Activated gamma-delta T cell (primary cell): ENCODE measurements at places on chromosomes 1 and 21.

DNA sequence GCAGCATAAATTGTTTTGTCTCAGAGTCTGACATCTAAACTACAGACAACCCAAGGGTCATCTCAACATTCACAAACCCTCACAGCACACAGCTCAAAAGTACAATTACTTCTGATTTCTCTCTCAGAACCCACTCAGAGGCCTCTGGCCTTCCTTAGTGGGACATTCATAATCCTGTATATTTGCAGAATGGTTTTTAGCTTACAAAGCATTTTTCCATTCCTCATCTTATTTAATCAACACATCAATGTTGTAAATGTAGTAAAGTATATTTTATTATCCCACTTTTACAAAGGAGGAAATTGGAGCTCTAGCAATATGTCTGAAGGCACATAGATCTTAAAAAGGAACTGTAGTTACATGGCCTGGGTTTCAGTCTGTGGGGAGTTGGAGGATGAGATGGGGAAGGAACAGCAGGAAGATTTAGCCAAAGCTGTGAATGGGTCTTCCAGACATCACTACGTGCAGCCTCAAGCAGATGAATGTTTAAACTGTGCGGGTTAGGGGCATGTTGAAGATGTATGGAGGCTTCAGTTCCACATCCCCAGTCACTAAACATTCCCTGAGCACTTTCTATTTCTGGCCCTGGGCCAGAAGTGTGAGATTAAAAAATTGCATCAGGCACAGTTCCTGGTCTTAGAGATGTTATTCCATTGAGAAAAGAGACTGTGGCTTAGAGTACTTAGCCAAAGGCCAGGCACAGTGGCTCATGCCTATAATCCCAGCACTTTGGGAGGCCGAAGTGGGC is 13.3 kb downstream of the AKNAD1 start:
- no peak for DNase-seq

GRCh38 chr1:115526900-115527299 is 114.9 kb upstream of the VANGL1 start:
- no peak for DNase-seq

DNA sequence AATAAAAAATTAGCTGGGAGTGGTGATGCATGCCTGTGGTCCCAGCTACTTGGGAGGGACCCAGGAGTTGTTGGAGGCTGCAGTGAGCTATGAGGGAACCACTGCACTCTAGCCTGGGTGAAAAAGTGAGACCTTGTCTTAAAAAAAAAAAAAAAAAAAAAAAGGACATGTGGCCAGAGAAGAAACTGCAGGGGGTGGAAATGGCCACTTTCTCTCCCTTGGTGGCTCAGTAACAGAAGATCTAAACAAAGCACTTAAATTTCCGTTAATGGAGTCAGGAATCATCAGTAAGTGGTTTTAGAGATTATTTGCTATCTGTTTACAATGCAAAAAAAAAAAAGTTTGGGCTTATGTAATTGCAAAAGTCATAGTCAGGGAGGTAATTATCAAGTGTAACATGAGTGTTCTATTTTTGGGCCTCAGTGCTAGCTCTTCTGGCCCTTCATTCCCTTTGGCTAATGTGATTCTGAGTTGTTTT is 19.3 kb upstream of the OPRD1 start:
- DNase-seq, result no peak

GRCh38 chr1:232890340-232890943 is 60.0 kb upstream of the NTPCR start:
- no peak for DNase-seq

DNA sequence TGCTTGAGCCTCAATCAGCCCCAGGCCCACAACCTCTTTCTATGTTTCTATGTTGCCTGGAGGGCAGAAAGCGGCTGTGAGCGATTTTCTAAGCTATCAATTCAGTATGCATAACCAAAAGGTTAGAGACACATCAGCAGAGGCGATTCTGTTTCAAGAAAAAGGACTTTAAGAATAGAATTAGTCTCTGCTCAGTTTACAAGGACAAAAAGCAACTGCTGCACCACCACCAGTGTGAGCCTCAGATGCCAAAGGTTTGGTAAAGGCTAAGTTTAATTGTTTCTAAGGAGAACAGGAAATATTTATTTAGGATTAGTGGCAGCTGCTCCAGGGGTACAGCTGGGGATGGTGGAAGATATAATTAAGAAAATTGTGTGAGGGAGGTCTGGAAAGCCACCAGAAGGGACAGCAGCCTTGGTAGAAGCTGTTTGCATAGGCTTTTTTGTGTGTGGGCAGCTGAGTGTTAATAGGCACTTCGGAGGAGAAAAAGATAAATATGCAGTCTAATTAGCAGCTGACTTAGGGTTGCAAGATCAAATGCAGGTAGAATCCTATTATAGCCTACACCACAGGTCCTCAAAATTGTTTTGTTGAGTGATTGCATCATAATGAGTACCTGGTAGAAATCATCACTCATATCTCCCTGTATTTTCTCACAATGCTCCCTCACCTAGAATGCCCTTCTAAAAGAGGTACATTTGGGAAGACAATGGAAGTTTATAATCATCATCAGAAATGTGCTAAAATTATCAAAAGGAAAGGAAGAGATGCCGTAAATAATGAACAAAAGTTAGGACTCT is 35.8 kb downstream of the ZC3H11B start:
- DNase-seq, result no peak

GRCh38 chr1:201093561-201093960 is 18.7 kb downstream of the CACNA1S start:
- DNase-seq, result no peak

DNA sequence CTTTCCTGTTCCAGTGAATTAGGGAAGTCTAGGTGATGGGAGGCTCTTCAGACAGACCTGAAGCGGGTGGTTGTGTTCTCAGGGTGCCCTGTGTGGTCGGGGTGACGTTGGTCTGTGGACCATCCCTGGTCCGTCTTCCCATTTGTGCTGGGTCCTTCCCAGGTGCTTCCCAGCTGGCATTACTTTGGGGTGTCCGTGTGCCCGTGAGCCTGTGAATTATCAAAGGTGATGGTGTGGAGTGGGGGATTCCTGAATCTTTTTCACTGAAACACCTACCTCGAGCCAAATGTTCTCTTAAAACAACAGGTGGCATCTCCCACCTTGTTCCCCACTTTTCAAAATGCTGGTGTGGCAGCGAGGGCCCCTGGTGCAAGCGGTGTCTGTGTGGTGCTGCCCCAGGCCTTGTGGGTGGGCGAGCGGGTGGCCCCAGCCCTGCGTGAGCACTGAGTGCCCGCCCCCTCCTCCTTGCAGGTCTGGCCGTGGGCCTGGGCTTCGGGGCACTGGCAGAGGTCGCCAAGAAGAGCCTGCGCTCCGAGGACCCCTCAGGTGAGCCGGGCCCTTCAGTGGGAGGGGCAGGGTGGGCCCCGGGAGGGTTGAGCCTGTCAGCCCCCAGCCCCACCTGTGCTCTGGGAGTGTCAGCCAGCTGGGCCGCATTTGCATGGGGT is 37.0 kb downstream of the COQ8A start:
- DNase-seq, result no peak

DNA sequence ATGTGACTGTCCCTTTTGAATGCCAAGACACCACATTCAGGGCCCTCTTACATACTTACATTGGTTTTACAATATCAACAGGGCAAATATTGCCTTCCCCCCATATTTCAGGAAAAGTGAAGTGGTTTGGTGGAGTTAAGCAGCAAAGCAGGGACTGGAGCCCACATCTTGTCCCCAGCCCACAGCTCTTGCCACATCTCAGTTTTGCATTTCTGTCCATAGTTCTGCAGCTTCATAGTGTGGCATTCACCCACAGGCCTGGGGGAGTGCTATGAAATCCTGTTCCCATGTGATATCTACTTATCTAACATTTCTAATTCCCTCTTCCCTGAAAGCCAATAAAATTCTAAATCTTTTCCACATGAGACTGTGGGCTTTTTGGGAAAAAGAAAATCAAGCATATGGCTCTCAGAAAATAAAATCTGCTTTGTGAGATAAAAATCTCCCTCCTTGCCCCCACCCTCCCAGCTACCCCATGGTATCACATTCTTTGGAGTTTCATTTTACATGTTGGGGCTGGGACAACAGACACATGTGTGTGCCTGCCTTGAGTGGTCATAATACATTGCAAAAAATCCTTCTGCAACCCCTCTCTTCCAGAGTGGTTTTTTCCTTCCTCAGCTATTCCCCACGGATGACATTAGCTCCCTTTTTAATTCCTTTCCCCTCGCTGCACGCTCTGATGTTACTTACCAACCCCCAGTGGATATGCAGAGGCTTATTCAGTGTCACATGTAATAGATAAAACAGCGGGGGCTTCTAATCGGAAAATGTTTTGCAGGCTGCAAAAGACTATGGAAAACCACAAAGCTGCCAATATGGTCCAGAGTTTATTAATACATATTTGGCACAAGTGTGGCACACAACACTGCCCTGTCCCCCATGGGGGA is 20.5 kb upstream of the CD2 start:
- no peak for DNase-seq

DNA sequence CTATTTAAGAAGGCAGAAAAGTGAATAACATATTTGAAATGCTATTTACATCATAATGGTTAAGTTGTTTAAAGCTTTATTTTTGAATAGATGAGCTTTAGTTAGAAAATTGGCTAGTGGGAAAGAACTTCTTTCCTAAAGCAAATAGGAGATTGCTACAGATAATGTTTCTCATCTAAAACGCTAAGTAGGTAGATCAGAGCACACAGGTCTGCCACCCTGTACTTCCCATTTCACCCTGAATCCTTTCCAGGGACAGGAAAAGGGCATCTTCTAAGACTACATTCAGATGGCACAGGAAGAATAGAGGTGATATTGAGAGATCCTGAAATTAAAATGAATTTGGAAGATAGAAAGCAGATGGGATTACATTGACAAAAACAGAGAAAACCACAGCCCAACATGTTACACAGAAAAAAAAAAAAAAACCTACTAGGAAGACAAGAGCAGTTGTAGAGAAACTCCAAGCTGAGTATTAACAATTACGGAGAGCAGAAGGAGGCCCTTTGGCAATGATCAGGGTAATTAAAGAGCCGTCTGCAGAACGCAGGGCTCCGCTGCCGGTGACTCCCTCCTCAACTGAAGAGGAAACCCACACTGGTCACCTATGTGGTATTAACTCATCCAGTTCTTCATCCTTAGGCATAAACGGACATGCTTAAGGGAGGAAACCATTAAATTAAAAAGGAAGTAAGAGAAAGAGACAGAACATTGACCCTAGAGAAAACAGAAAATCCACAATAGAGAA is 53.6 kb upstream of the MAP10 start:
- DNase-seq, result no peak

GRCh38 chr1:36675106-36675505 is 192.4 kb upstream of the CSF3R start:
- DNase-seq, result no peak

- DNase-seq, result no peak
Observed at GRCh38 chr1:112527266-112528010, 18.7 kb downstream of the WNT2B start.

DNA sequence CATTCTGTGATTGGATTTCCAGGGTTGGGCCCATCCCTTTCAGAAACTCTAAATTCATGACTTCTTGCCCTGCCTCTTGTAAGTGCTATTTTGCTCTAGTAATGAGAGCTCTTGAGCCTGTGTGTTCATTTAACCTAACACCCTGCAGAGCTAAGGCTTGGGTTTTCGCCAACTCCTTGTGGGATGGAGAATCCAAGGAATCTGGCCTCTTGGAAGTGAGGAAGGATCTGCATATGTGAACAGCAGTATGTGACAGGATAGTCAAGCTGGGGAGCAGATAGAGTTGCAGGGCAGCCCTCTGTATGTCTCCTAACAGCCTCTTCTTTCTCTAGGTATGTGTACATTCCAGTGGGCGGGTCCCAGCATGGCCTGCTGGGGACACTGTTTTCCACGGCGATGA is 258.9 kb downstream of the HHAT start:
- no peak for DNase-seq

DNA sequence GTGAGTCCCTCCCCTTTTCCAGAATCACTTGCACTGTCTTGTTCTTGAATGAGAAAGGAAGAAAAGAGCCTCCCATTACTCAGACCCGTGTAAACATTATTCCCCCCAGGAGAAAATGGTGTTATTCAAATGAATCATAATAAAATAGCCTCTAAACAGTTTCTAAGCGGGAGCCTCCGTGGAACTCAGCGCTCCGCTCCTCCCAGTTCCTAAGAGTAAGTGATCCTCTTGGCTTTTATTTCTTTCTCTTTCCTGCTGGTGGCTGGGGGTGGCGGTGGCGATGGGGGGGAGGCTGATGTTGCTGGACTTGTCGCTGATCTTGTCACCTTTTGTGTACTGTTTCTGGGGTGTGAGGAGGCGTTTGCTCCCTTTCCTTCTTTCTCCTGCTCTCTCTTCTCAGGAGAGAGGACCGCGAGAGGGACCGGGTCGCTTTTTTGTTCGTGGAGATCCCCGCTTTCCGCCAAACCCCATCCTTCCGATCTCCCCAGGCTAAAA is 781 bp downstream of the PROX1 start:
- DNase-seq, result no peak

DNA sequence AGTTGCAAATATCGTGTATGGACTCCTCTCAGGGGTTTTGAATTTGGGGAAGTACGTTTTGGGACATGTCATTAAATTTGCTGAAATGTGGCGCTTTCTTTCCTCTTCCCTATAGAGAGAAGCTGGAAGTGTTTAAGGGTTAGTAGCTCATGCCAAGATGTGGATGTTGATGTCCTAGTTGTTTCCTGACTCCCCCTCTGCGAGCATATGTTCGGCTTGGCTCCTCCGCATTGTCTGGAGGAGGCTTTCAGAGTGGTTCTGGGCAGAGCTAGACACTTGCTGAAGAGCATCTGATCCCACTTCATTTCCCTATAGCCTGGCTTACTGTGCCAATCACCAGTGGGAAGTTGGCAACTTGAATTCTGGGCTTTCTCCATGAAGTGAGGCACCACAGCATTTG is 347.4 kb upstream of the B3GALT2 start:
- no peak for DNase-seq

- no peak for DNase-seq
Observed at GRCh38 chr1:79188337-79188736, 181.8 kb upstream of the ADGRL4 start.

DNA sequence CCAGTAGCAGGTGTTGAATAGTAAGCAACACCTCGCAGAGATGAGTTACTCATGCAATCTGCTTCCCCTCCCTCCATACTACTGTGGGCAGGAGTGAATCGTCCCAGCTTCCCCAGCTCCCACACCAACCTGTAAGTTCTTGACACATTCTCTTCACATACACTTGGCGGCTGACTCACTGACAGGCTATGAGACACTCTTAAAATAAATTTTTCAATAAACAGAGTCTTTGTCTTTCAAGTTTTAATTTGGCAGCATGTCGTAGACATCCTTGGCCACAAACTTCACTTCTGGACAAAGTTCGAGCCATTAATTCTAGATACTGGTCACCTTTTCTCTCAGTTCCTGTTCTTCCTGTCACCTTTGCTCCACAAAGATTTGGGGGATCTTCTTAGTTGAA is 290.7 kb downstream of the TM2D1 start:
- DNase-seq, result no peak

GRCh38 chr1:104706631-104707147 is 957.0 kb downstream of the AMY1C start:
- DNase-seq, result no peak
